ENCODE measurements at places on chromosomes 12 and 14.

DNA sequence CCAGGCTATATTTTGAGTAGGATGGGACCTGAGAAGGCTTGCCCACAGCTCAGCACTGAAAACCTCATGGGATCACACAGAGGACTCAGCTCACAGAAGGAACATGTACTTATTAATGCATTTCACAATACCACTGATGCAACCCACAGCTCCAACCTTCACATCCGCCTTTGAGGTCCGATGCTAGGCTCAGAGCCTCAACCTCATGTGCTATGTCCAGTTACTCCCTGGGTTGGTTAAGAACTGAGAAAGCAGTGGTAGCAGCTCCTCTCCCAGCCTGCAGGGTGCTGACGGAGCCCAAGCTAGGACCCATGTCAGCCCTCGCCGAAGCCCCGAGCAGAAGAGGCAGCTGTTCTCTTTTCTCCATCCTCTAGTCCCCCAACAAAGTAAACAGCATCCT, 52.9 kb downstream of the SPTB start:
- no peak for DNase-seq

- no peak for DNase-seq
Measured at GRCh38 chr14:70213721-70214282, 25.1 kb upstream of the SLC8A3 start.

GRCh38 chr14:94686511-94687160, 74.4 kb downstream of the SERPINA3 start:
- DNase-seq = no peak

DNA sequence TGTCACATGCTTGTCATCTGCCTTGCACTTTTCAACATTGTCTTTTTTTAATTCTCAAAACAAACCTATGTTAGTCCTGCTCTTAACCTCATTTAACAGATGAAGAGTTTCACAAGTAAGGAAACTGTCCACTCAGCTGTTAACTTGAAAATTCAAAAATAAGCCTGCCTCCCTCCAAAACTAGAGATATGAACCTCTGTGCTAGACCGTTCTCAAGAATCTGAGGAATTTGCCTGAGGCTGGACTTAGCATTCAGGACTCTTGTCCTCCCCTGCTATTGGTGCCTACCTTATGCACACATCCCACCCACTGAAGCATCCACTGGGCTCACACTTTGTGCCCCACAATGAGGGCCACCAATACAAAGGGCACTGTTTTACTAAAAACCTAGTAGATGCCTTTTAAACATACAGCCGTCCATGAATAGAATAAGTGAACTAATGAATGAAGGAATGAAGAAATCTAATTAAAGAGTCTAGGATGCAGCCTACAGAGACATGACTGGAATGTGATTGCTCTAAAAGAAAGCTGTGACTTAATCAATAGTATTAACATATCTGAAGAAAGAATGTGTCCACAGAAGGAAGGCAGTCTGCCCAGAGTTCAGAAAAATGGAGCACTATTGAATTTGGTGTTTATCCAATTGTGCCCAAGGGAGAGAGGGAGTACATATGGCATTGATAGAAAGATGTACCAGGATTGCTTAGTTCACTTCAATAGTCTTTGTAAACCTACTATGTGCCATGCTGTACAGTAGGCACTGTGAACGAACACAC, 238.5 kb downstream of the SPTSSA start:
- DNase-seq = no peak

- DNase-seq = no peak
Measured at GRCh38 chr14:79464468-79464867, 746.8 kb downstream of the DIO2 start.

DNA sequence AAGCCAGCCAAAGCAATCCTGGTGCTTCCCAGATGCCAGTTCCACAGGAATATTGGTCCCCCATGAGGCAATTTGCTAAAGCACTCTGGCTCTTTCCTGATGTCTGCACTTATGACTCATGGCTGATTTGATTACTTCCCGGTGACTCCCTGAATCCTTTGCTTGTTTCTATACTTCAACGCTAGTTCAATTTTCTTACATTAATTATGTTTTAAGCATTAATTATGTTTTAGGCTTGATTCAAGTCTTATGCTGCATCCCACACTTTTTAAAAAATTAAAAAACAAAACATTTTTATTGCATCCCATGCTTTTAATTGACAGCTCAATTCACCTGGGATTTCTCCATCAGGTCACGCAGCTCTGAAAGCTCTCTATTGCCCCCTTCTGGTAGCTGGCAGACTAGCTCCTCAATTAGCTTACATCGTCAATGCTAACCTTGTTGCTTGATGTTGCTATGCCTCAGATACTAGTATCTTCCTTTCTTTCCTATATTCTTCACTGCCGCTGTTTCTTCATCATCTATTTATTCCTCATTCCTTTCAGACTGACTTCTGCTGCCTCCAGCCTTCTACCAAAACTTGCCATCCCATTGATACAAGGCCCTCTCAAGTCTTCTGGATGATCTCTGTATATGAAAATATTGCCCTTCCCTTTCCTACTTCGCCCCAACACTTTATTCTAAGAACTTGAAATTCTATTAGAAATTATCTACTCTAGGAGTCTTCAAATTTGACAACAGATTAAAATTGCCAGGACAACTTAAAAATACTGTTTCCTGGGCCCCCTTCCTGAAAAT, 32.0 kb downstream of the TSHR start:
- peak; percentile 35 for DNase-seq

- no peak for DNase-seq
Measured at GRCh38 chr14:60274448-60274847, 25.4 kb downstream of the PPM1A start.

DNA sequence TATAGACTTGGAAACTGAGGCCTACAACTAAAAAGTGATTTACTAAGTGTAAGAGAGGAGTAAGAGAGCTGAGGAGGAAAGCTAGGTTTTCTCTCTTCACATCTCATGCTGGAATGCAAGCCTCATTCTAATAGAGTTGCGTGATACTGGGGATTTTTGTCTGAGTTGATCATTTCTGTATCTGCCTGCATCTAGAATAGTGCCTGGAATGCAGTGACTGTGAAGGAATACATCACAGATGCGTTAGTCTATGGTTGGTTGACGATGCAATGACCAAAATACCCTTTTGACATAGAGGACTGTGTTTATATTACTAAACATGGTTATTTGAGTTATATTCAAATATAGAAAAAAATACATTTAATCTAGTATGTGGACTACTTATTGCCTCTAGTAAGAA, 9.2 kb upstream of the TMEM117 start:
- DNase-seq = no peak

GRCh38 chr12:109893261-109893995, 6.6 kb upstream of the TCHP start:
- DNase-seq = no peak

- no peak for DNase-seq
Measured at GRCh38 chr14:30496852-30497251, 62.1 kb upstream of the G2E3 start.

DNA sequence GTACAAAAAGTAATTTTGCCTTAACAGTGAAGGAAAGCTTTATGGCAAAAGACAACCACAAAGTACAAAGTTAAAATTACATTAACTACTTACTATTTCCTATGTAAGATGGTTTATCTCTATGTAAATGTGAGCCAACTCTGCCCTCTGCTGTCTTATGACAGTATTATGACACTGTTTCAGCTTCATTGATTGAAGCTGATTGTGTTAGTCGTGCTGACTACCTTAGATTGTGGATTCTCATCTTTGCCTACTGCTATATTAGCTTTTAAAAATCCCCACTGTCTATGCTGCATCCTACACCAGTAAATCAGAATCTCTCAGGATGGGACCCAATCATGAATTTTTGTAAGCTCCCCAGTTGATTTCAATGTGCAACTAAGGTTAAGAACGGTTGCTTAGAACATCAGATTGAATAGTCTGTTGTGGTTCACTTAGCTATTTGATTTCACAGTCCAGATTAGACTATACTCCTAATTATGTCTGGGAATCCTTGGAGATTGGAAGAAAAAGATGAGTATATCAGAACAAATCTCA, 12.2 kb upstream of the SPTB start:
- peak; percentile 44 for DNase-seq

DNA sequence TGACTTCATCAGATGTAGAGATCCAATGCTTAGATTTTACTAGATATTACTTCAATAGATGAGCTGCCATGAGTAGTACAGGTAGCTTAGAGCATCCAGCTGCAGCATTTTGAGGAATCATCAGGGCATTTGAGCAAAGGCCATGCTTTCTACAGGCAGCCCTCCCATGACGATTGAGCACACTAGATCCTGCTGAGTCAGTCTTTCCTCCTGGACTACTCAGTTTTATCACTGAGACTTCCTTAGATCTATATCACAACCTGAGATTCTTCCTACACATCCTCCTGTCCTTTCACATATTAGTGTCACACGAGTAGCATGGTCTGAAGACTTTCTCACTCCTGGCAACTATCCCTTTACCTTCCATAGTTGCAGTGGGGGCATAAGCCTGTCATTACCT, 1401.8 kb downstream of the FSCB start:
- DNase-seq = no peak

DNA sequence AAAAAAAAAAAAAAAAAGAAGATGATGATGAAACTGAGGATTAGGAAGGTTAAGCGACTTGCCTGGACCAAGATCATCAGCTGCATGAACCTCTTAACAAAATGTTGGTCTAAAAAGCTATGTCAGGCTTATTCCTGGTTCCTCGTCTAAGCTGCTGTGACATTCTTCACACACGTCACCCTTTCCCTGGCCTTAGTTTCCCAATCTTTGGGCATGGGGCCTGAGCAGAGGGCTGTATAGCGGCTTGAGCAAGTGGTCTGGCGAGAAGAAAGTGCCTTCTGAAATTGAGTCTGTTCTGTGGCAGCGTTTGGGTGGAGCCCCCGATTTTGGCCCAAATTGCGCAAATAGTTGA, 58.7 kb upstream of the CCND2 start:
- DNase-seq = no peak

DNA sequence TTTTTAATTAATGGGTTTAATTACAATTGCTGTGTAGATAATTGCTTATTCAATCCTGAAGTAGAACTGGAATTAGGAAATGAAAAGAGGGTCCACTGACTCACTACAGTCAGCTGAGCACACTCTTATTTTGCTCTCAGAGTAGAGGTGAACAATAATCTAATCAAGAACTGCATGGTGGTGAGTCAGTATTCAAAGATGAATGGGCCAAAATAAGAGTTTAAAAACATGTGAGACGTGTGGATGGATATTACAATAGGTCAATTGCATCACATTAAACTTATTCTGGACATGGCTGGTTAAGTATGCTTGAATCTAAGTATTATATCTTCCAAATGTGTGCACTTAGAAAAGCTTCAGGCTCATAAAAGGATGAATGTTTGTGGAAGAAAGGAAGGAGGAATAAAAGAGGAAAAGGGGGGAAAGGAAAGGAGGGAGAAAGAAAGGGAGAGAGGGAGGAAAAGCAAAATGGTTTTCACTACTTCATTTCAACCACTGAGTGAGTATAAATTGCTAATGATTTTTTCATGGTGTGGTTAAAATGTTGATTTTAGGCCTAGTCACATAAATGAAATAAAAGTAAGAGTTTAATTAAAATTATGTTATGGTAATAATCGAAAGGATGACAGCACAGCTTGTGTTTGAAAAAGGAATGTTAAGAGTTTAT, 27.0 kb upstream of the EEA1 start:
- no peak for DNase-seq

GRCh38 chr14:83101846-83102245, 1568.2 kb upstream of the SEL1L start:
- DNase-seq = no peak

DNA sequence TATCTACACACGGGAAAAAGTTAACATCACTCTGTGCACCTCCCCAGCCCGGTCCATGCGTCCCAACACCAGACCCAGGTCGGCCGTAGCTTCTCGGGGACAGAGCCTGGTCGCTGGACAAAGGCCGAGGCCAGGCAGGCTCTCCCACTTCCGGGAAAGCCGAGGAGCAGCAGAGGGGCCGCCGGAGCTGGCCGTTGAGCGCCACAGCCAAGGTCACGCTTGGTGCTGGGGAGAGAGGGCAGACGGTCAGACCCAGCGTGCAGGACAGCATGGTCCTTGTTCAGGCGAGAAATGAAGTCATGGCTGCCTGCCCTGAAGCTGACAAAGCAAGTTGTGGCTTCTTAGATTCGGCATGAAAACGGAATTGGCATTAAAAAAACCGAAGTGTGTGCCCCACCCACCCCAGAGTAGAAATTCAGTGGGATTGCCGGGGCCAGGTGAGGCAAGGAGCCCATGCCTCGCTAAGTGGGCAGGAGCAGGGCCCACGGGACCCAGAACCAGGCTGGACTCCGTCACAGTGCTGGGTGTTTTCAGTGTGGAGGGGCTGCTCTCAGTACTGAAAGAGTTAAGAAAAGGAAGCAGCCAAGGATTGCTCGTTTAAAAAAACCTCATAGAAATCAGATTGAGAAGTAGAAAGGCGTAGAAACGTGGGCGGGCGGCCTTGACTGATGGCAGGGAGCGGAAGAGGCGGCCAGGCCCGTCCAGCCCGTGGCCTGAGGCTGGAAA, 4.3 kb downstream of the ARL6IP4 start:
- no peak for DNase-seq

DNA sequence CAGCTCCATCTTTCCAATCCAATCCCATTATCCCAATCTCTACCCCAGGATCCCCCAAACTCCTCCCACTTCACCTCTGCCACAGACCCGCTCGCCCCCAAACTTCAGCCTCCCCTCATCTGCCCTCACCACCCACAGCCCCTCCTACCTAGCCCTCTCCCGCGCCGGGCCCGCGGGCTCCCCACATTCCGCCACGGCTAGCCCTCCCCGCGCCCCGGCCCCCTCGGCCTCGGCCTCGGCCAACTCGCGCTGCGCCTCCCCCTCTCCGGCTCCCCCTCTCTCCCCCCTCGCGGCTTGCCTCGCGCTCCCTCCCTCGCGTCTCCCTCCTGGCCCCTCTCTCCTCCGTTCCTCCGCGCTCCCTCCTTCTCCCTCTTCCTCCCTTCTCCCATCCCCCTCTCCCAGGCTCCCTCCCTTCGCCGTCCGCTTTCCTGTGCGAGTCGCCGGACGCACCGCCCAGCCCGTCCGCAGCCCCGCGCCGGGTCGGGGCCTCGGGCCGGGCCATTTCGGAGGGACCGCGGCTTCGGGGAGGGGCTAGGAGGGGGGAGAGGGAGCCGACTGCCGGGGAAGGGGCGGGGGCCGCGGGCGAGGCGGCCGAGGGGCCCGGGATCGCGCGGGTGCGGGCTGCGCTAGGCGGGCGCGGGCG, at the start of gene ATN1:
Gene ATN1, plus strand, starts transcription at position 581 of the 643 bp plus-strand sequence. CDS start 6,043 bp downstream, outside the sequence.
- no peak for DNase-seq

- DNase-seq = no peak
Measured at GRCh38 chr12:15800278-15800677, 11.1 kb upstream of the EPS8 start.

DNA sequence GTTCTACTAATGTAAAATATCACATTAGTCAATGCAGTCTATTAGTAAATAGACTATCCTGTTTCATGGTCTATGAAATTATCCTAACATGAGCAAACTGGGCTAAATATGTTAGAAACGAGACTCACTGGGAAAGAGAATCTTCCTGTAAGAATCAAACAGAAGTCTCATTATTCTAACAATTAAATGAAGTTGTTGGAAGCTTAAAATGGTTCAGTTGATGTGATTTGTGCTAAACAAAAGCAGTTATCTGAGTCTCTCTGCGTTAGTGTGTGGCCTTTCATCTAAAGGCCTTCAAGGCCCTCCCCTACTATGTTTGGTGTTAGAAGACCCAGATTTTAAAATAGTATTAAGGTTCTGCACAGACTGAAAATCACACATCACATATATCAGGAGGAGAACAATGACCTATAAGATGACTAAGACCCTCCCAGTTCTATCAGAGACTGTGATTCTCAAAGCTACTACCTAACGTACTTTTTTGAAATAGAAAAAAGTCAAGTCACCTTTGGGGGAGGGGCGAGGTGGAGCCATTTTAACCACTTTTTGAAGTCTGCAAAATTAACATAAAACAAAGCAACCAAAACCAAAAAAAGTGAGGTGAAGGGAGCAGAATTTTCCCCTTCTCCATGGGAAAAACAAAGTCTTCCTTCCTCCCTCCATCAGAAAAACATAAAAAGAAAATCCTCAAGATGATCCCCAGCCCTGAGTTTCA, 82.3 kb downstream of the DENND5B start:
- DNase-seq = no peak
